ENCODE measurements at places on chromosomes 2 and 18.

DNA sequence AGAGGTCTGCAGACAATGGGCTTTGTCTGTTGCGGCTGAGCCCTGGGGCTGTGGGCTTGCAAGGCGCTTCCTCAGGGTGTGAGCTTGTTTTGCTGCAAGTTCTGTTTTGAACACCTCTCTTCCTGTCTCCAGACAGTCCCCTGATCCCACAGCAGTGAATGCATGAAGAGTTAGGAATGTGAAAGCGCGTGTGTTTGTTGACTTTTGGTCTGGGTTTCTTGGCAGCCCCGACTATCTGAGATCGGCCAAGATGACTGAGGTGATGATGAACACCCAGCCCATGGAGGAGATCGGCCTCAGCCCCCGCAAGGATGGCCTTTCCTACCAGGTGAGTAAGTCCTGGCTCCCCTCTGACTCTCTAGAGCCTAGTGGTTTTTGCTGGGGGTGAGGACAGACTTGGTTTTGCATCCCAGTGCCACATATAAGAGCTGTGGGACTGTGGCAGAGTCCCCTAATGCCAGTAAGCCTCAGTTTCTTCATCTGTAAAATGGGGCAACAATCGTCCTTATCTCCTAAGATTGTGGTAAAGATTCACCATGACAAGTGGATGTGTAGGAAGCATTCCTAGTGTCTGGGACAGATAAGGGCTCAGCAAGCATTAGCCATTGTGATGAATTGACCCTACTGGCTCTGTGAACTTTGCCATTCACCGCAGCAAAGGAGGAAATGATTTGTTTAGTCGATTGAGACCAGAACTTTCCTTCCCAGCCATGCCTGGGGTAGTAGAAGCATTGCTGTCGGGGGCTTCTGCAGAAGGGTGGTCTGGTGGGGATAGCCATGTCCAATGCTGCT, 3.0 kb downstream of the LBH start:
- peak; percentile 55 for DNase-seq

- DNase-seq: no peak
Observed at GRCh38 chr18:7146067-7146466, 28.5 kb upstream of the LAMA1 start.

- no peak for DNase-seq
Observed at GRCh38 chr2:88252646-88253045, 82.5 kb downstream of the THNSL2 start.

DNA sequence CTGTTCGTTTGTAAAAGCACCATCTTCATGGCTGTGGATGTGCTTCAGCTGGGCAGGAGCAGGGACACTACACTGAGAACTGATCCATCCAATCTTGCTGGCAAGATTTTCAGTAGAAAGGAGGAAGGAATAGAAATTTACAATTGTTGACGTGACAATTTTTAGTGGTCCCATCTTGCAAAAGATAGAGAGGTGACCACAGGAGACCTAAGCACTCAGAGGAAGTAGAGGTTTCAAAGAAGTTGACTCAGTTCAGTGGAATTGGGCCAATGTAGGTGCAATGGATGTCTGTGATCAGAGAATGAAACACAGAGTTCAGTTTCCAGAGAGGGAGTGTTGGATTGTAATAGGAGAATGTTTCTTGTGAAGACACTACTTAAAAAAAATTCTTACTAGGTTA, 1.4 kb downstream of the UGT1A5 start:
- no peak for DNase-seq

- DNase-seq: no peak
Observed at GRCh38 chr2:6946722-6947121, 29.5 kb downstream of the RNF144A start.

DNA sequence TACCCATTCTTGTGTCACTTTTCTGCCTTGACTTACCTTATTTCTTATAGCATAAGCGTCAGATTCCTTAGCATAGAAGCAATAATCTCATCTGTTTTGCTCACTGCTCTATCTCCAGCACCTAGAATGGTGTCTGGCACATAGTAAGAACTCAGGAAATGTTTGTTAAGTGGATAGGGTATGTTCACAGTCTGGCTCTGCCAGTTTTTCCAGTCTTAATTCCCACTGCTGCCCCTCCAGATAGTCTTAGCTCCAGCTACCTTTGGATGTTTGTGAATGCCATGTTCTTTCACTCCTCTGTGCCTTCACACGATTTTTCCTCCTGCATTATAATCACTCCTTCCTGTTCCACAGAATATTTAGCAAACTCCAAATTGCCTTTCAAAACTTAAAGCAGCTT, 29.0 kb downstream of the DNAJC10 start:
- DNase-seq: no peak

DNA sequence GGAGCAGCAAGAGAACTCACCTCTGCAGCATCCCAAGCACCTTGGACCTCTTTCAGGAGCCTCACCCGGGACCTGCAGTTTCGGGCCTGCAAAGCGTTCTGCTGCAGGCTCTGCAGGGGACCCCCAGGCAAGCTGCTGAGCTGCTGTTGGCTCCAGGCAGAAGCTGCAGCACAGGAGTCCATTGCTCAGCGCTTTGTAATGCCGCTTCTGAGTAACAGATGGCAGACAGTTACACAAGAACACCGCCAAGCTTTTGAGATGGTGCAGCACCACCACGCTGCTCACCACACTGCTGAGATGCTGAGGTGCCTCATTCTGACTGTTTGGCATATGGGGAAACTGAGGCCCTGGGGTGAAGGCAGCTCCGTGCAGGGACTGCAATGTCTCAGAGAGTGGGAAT, 1.9 kb upstream of the GALNT14 start:
- no peak for DNase-seq

DNA sequence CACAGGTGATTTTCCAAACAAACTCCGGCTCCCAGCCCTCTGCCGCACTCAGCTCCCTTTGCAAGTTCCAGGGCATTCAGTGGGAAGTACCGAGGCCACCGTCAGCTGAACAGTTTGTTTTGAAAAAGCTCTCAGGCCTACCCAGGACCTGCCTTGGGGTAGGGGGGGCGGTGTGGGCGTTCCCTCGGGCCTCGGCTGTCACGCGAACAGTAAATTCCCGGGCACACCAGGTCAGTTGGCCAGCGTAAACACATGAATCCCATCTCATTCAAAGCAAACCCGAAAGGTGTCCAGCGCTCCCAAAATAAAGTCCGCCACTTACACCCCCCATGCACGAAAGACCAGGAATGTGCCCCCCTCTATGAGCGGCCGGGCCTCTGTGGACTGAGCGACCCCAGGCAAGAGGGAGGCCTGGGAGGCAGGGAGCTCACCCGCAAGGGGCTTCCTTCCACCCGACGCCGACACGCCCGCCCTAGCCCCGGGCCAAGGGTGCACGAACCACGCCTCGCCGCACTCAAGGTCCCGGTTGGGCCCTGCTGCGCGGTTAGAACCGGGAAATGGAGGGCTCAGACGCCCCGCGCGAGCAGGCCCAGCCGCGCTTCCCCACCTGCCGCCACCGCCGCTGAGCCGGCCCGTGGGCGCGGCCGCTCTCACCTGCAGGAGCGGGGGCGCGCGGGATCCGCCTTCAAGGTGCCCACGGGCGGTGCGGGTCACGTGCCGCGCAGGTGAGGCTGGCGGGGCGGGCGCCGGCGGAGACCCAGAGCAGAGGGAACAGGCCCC, at the start of gene WDSUB1:
TSS of gene WDSUB1 (minus strand) at position 775 of the 780 bp plus-strand sequence. CDS start 3,634 bp downstream, outside the sequence.
- DNase-seq: peak; percentile 58

DNA sequence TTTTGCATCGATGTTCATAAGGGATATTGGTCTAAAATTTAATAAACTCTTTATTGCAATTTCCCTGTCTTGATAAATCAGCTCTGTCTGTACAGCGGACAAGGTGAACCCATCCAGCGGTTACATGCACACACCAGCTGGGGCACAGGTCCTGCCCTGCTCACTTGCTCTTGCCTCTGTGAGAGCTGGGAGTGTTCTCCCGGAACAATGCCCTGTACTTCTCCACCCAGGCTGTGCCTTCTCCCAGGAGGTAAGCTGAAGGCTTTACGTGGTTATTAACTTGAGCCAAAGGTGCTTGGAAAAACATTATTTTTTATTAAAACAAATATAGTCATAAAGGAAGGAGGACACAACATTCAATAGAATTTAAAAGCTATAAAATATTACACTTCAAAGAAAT, 117.6 kb downstream of the ALPK2 start:
- DNase-seq: no peak

- no peak for DNase-seq
Observed at GRCh38 chr2:104654811-104655210, 199.1 kb upstream of the POU3F3 start.

DNA sequence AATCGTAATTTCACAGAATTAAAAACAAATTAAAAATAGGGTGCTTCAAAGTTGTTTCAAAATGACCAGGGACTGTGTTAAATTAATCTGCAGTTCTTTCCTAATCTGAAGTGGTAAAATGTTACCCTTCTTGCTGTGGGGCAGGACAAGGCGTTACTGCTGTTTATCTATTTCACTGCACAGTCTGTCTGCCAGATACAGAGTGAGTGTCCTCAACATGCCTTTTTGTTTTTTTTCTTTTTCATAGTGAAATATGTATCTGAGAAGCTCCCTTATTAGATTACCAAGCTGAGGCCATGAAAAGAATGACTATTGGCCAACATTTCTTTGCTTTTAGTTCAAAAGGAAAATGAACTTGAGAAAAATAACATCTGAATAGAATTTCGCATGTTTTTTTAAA, 38.0 kb downstream of the KCTD1 start:
- no peak for DNase-seq

DNA sequence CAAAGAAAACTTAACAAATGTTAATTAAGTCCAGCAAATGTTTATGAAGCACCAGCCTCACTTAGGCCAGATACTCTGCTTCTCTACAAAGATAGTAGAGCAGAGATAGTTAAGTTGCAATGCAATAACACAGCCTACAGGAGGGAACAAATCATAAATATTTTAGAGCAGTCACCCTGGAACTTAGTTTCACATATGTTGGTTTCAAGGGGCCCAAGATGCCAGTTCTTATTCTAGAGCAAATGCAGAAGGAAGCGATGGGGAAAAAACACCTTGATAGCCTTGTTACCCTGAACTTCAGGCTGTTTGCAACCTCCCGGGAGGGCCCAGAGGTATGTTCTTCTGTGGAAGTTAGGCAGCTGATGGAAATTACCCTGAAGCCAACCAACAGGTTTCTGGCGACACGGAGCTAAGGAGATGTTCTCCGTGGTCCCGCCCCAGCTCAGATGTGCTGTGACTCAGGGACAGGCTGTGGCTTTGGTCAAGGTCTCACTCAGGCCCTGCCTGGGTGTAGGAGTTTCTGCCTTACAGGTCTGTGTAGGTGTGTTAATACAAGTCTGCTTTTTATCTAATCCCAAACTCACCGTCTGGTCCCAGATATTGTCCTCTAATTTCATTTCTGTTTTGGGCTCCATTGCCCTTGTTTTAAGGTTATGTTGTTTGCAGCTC, 3.8 kb downstream of the CTIF start:
- DNase-seq: peak; percentile 31

Data from myocyte (in vitro differentiated cells).